ENCODE measurements at places on chromosomes 3 and 15.
A peak's percentile ranks its signal among the peaks of the same experiment; 100 is the strongest.

- no peaks in the 10 kb centered on the region for H3K27me3 ChIP-seq
- H3K4me1 ChIP-seq = peaks cover 33% of the 10 kb centered on the region
- no peaks in the 10 kb centered on the region for H3K36me3 ChIP-seq
- no peak overlapping the region for H3K27ac ChIP-seq
These were observed 15.6 kb downstream of the KAT2B start for GRCh38 chr3:20055842-20056241.

DNA sequence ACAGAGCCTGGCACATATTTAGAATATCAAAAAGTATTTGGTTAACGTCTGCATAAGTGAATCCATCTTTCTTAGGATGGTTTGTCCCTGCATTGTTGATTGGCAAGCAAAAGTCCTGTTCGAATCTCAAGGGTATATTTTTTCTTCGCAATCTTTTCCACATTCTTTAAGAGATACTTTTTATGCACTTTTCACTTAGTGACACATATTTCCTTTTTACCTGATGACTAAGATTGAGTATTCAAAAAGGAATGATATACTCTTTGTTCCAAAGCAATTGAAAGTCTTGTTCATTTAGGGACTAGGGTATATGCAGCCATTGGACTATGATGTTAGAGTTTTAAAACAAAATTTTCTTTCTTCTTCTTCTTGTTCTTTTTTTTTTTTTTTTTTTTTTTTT, 349.9 kb downstream of the NLGN1 start:
- no peak overlapping the region for H3K4me3 ChIP-seq
- H3K27me3 ChIP-seq = no peaks in the 10 kb centered on the region
- H3K36me3 ChIP-seq = no peaks in the 10 kb centered on the region
- no peaks in the 10 kb centered on the region for H3K4me1 ChIP-seq
- DNase-seq = no peak

GRCh38 chr3:29683018-29683993, 402.4 kb downstream of the RBMS3 start:
- H3K36me3 ChIP-seq = no peaks in the 10 kb centered on the region
- no peaks in the 10 kb centered on the region for H3K4me1 ChIP-seq
- H3K4me3 ChIP-seq = no peak overlapping the region
- H3K27ac ChIP-seq = no peak overlapping the region

DNA sequence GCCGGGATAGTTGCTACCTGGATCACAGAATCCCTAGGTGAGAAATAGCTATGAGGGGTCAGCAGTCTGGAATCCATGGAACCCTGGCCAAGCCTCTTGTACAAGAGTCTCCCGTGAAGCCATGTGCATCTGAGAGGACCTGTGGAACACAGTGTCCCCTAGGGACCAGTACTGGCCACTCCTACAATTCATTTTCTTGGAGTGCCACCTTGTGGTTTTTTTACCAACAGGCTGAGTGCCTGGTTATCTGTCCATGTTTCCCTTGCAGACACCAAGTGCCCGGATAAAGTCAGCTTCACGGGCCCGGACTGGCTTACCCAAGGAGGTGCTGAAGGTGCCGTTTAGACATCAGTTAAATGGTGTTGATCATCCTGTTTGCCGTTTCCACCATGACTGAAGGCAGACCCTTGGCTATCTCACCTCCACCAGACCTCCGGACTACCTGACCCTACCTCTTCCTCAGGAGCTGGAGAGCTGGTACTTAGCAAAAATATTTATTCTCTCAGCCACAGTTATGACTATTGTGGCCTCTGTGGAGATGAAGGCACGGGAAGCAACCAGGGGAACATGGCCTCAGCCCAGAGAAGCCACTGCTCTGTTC, 93.9 kb downstream of the RBPMS2 start:
- peak overlapping the region; percentile 17 for H3K27ac ChIP-seq
- H3K4me3 ChIP-seq = no peak overlapping the region
- H3K27me3 ChIP-seq = no peaks in the 10 kb centered on the region
- DNase-seq = no peak
- H3K4me1 ChIP-seq = no peaks in the 10 kb centered on the region

DNA sequence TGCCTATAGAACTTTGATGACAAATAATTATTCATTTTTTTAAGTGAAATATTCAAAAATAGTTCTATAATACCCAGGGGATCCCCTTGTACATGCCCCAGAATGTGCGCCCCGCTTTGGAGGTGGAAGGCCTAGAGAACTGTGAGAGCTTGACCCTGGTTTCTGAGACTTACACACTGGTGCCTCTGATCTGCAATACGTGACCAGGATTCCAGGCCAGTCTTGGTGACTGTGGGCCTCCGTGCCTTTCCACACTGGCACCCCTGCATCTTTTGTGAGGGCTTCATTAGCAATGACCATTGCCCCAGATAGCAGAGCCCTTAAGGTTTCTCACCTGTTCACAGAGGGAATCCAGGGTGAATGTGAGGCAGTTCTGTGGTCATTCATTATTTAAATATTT, 44.0 kb downstream of the CLSTN2 start:
- DNase-seq = no peak
- H3K27ac ChIP-seq = no peak overlapping the region
- no peaks in the 10 kb centered on the region for H3K4me1 ChIP-seq

DNA sequence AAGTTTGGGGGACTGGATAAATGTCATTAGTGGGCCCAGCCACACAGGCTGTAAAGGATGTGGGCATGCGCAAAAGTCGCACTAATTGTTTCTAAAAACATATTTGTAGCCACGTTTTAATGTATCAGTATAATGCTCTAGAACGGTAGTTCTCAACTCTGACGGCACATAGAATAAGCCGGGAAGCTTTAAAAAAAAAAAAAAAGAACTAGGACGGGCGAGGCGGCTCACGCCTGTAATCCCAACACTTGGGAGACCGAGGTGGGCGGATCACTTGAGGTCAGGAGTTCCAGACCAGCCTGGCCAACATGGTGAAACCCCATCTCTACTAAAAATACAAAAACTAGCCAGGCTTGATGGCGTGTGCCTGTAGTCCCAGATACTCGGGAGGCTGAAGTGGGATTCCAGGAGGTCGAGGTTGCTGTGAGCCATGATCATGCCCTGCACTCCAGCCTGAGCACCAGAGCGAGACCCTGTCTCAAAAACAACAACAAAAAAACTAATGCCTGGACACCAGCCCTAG, 618 bp upstream of the MON1A start:
- peak overlapping the region; percentile 93 for H3K4me3 ChIP-seq
- DNase-seq = no peak
- H3K27me3 ChIP-seq = no peaks in the 10 kb centered on the region
- H3K27ac ChIP-seq = peak overlapping the region; percentile 73
- no peaks in the 10 kb centered on the region for H3K36me3 ChIP-seq

- H3K36me3 ChIP-seq = no peaks in the 10 kb centered on the region
- H3K27ac ChIP-seq = peak overlapping the region; percentile 88
- H3K4me1 ChIP-seq = peaks cover 30% of the 10 kb centered on the region
- DNase-seq = no peak
These were observed 265.1 kb downstream of the FOXP1 start for GRCh38 chr3:71318458-71318827.

- no peak overlapping the region for H3K27ac ChIP-seq
- peak; percentile 33 for DNase-seq
- peaks cover 41% of the 10 kb centered on the region for H3K27me3 ChIP-seq
- H3K36me3 ChIP-seq = peaks cover 6% of the 10 kb centered on the region
- peak overlapping the region; percentile 16 for H3K4me3 ChIP-seq
These were observed 43.0 kb upstream of the TLE3 start for GRCh38 chr15:70140543-70141375.

Data from naive B cell (primary cell).